AG08395 (cell line): ENCODE measurements at places on chromosomes 5 and 9.

GRCh38 chr9:87167582-87167981 lies 220.3 kb upstream of the GAS1 start:
- DNase-seq, result no peak

DNA sequence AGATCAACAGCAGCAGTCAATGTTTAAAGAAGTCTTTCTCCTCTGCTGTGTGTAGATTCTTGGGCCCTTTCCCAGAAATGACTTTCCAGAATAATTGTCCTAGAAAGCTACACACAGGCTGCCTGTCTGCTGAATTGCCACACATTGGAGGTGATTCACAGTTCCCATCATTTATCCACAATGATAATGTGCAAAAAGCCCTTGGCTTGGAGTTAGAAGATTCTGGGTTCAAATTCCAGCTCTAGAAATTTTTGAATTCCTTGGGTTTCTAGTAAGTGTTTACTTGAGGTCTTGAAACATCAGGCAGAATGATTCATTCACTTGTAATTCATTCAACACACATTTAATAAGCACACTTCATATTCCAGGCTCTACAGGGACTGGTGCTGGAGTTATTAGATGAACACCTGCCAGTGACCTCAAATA lies 28.6 kb upstream of the EPB41L4B start:
- DNase-seq, result peak; percentile 84

- no peak for DNase-seq
Observed at GRCh38 chr9:135880438-135880837, 26.9 kb downstream of the CAMSAP1 start.

- no peak for DNase-seq
Observed at GRCh38 chr9:123832858-123833650, 96.9 kb downstream of the DENND1A start.

- DNase-seq, result peak; percentile 79
Observed at GRCh38 chr5:139147483-139148087, 50.6 kb downstream of the SIL1 start.

- no peak for DNase-seq
Observed at GRCh38 chr5:55372130-55372925, 64.5 kb downstream of the MTREX start.

DNA sequence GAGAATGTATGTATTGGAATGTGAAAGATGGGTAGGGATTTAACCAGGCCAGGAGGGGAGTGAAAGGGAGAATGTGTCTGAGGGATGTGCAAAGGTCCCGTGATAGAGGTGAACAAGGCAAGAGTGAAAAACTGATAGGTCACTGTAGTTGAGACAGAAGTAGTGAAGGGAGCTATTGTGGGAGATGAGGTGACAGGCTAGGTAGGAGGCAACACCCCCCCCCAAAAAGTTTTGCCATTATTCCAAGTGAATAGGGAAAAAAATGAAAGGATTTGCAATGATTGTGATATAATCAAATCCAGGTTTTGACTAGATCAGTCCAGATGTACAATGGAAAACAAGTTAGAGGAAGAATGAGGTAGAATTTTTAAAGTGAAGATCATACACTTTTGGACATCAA lies 136.6 kb upstream of the GPR151 start:
- DNase-seq, result no peak
